ENCODE measurements at places on chromosomes 5 and 9.
A peak's percentile ranks its signal among the peaks of the same experiment; 100 is the strongest.

GRCh38 chr9:124684169-124684568, 86.9 kb downstream of the NR6A1 start:
- no peak for DNase-seq

- DNase-seq: no peak
Measured at GRCh38 chr9:129769669-129770068, 16.8 kb upstream of the PTGES start.

GRCh38 chr5:168553377-168554130, 24.4 kb downstream of the FBLL1 start:
- DNase-seq: no peak

DNA sequence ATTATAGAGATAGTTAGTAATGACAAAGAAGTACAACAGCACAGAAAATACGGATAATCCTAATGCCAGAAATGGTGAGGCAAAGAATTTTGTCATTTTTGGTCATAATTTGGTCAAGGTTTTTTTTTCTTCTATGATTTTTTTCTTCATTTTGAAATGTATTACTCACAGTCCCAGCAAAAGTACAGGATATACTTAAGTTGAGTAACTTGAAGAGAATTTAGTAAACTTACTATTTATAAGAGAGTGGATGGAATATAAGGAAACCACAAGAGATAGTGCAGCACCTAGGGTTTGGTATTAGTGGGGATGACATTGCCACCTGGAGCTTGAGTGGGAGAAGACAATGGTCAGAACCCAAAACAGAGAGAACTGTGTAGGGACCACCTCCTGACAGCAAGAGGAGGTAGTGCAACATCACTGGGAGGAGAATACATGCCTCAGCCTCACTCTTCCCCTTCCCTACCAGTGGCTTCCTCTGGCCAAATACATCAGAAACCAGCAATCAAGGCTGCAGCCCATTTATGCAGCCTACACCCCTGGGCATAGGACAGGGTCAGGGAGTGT, 434.5 kb upstream of the TRPC7 start:
- DNase-seq: no peak

- DNase-seq: no peak
Measured at GRCh38 chr9:14769230-14769571, 46.7 kb upstream of the CER1 start.

DNA sequence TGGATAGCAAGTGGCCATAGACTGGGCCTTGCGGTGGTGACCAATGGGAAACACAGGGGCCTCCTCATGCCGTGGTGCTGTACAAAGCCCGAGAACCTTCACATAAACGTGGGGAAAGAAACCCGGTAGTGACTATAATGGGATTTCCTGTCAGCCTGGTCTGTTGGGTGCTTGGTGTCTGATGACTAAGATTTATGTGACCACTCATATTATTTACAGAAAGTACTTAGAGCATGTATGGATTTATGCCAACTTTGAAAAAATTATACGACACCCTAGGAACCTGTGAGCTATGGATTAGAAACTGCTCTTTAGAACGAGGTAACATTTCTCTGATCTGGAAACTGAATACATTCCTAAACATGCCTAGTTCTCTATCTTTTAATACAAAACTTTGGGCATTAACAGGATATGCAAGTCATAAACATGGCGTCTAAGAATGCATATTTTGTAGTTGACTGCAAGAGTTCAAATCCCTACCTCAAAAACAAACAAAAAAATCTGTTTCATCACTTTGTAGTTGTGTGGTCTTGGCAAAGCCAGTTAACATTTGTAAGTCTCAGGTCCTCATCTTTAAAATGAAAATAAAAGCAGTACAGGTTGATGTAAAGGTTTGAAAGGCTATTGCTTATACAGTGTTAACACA, 85.4 kb downstream of the TMEM167A start:
- DNase-seq: peak; percentile 42

DNA sequence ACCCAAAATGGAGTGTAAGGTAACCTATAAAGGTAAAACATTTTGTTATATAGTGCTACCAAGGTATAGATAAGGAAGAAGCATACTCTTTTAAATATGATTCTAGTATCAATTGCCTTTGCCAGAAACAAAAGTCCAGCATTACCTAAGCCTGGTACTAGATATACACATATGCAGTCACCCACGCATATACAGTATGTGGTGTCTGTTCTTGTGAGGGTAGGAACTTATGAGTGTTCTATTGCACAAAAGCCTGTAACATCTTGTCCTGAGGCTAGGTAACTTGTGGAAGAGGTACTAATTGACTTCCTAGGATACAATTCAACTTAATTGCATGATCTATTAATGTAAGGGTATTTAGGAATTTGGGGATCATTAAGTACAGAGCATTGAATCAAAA, 31.3 kb upstream of the IFNE start:
- DNase-seq: no peak

- DNase-seq: no peak
Measured at GRCh38 chr5:52469420-52469819, 318.3 kb upstream of the ITGA1 start.

DNA sequence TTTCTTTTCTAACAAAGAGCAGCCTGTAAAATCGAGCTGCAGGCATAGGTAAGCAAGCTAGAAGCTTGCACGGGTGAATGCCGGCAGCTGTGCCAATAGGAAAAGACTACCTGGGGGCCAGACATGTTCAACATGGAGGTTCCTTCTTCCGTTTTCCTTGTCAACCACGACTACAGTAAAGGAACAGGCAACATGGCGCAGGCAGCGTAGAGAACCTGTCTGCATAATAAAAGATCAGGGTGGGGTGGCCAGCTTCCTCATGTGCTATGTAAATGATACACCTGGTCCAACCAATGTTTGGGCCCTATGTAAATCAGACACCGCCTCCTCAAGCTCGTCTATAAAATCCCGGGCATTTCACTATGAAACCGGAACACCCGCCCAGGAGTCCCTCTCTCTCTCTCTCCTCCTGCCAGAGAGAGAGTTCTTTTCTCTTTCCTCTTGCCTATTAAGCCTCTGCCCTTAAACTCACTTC, 103.8 kb upstream of the LIFR start:
- peak; percentile 75 for DNase-seq

GRCh38 chr5:93328833-93329232, 252.2 kb downstream of the NR2F1-AS1 start:
- no peak for DNase-seq

DNA sequence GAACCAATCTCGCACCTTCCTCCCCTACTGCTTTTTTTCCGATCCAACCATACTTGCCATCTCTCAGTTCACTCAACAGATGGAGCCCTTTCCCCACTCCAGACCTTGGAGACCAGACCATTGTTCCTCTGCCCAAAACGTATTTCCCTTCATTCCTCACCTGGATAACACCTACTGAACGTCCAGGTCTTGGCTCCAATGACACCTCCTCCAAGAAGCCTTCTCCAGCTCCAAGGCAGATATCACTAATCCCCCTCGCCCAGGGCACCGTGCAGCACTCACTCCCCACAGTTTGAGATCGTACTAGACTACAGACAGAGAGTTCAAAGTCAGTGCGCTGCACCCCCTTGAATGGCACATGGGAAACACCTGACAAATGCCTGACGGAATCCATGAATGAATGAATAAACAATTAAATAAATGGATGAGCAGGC, 47.1 kb upstream of the AKNA start:
- peak; percentile 10 for DNase-seq

DNA sequence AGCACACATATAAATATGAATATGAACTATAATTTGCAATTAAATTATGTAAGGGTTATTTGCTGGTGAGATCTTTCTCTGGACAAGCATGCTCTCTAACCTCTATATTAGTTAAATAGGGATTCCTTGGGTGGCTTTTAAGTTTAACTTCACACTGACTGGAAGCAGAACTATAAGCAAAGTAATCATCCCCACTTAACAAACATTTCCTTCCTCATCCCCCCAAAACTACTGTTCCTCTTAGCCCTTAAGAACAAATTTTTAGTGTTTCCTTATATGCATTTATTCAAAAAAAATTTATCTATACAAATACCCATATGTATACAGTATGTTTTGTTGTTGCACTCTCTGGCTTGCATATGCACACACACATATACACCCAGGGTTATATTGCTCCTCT, 512.1 kb upstream of the MEF2C start:
- DNase-seq: no peak

DNA sequence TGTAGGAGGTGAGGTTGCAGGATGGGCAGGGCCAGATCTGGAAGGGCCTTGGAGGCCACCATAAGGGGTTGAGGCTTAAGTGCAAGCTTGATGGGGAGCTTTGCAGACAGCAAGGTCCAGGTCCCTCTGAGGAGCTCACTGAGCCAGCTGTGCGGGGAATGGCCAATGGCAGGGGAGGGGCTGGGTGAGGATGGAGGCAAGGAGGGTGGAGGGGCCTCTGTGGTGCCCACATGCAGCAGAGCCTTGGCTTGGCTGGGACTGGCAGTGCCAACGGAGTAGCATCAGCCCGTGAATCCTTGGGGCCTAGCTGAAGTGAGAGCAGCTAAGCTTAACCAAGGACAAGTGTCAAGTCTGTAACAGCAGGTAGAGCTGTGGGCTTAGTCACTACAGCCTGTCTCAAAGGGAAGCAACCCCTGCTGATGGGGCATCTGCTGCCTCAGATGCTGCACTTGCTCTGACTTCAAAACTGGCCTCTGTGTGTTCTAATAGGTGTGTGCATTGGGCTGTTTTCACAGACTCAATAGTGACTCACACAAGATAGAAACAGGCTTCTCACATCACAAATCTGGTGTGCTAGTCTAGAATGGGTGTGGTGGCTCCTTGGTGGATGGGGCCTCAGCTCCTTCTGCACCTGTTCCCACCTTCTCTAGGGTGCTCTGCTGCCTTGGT, 16.3 kb downstream of the GALNT12 start:
- DNase-seq: no peak
